Stimulated activated CD4-positive, alpha-beta T cell treated with anti-CD3 and anti-CD28 coated beads, TNF-alpha, amount 100 ng/mL, for 4 hours (primary cell): ENCODE measurements at places on chromosomes 5 and 9.
A peak's percentile ranks its signal among the peaks of the same experiment; 100 is the strongest.

DNA sequence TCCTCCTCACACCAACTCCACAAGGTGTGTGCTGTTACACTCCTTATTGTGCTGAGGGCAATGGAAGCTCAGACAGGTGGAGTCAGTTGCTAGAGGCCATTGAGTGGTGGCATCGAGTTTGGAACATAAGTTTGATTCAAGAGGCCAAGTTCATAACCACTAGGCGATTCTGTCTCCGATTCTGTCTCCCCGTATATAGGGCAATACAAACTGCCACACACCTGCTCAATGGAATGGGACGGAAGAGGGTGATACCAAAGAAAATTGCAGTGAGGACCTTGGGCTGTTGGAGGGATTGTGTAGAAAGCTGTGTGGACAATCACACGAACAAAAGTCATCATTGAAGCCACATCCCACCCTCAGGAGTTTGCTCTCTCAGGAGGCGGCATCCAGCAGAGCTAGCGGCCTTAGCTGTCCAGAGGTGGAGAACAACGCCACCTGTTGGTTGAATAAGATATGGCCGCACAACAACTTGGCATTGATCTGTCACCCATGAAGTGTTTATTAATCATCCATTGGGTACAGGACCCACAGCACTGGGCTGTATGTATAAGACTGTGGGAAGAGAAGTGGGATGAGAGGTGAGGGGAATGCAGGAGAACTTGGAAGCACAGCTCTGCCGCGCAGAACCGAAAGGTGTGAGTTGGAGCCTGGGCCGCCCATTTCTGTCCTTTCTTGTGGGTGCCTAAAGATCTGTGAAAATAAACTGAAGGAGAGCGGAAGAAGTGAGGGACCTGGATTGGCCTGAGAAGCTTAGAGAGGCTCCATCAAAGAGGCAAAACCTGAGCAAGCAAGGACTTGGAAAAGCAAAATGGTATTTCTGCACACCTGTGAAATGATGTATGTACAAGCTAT lies 16.1 kb upstream of the NEUROG1 start:
- peak; percentile 8 for DNase-seq

DNA sequence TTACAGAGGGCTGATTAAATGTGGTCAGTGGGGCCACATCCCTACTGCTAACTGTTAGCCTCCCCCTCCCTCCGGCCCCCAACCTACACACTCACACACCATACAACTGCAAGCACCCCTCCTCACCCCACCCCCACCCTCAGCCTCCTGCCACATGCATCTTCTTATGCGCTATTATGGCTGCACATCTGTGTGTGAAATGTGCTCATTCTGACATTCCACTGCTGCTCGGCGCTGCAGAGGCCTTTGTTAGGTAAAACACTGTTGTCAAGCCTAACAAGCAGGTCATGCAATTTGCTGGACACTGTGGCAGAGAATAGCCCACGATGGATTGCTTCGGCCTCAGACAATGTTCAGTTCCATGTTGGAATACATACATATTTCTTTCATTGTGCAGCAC lies 173.6 kb downstream of the NR2F1-AS1 start:
- DNase-seq: no peak

DNA sequence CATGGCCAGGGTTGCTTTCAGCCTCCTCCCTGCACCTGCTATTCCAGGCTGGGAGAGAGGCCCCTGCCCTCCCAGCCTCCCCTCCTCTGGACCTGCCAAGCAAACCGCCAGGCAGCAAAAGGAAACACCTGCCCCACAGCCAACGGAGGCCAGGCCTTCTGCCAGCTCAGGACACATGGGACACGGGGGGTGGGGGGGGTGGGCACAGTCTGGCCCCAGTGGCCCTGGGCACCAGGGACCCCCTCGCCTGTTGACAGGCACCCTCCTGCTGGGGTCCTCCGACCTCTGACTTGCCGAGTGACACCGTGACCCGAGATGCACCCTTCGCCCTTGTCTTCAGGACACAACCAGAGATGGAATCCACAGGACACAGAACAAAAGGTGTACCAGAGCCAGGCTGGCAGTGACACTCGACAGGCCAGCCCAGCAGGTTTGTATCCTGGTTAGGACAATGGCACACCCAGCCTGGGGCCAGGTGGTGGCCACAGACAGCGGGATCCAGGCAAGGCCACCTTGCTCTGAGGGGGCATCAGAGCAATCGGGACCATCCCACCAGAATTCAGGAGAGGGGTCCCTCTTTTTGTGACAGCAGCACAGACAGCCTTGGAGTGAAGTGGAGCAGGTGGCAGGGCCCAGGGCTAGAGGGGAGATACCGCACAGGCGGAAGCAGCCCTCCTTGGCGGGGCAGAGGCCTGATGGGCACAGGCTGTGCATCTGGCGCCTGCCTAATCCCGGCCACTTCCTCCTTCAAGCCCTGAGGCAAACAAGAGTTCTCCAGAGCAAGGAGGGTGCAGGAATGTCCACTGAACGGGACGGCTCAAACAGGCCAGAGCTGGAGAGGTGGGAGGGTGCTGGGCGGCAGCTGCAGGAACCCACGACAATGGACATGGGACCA lies 1.3 kb upstream of the TMEM210 start:
- no peak for DNase-seq

GRCh38 chr9:27054841-27055240 lies 49.4 kb upstream of the LRRC19 start:
- no peak for DNase-seq

DNA sequence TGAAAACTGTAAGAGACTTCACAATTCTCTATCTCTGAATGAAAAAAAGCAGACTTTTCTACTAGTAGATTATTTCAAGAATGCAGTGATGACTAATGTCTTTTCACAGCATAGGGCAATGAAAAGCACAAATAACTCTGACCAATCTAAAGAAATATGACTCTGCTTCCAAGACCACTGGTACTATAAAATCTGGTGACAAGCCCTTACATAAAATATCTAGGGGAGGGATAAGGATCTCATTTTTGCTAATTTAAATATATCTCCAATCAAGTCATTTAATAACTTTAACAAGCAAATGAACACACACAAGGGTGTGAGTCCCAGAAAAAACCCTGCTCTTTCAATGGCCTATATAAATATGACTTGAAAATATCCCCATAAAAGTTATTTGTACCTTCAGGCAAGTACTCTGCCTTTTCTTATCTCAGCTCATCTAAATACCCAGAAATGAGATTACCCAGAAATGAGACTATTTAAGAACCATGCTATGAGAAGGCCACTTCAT lies 105.2 kb downstream of the GNAQ start:
- no peak for DNase-seq

GRCh38 chr5:73437777-73438644 lies 10.6 kb downstream of the FOXD1 start:
- no peak for DNase-seq

GRCh38 chr9:92715488-92716231 lies 45.7 kb upstream of the IPPK start:
- DNase-seq: no peak

DNA sequence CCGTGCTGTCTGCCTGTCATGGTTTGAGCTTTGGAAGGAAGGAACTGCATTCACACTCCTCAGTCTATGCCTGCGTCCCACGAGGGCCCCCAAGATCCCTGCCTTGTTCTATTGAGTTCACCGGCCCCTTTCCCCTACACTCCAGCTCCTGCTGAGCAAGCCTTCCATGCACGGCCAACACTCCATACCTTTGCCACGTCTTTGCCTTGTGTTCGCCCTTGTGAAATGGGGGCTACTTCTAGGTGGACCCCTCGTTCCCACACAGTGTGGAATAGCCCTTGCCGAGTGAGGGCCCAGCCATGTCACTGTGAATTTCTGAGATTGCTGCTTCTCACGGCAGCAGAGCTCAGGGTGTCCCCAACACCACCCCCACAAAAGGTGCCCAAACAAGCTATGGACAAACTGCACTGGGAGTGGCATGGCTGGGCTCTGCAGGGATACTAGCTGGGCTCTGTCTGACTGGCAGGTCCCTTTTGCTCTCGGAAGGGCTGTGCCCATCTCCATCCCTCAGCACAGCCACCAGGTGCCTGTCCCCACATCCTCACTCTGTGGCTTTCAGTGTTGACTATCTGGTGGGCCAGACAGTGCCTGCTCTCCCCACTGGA lies 67.9 kb upstream of the ADAMTS2 start:
- DNase-seq: no peak

GRCh38 chr9:131693651-131694597 lies 46.0 kb downstream of the RAPGEF1 start:
- no peak for DNase-seq

DNA sequence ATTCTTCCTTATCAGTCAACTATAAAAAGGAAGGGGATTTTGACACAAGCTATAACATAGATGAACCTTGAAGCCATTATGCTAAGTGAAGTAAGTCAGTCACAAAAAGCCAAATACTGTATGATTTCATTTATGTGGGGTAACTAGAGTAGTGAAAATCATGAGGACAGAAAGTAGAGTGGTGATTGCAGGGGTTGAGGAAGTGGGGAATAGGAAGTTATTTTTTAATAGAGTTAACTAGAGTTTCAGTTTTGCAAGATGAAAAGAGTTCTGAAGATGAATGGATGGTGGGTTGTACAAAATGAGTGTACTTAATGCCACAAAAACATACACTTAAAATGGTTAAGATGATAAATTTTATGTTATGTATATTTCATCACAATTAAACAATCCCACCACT lies 65.4 kb upstream of the FAM174A start:
- DNase-seq: no peak

DNA sequence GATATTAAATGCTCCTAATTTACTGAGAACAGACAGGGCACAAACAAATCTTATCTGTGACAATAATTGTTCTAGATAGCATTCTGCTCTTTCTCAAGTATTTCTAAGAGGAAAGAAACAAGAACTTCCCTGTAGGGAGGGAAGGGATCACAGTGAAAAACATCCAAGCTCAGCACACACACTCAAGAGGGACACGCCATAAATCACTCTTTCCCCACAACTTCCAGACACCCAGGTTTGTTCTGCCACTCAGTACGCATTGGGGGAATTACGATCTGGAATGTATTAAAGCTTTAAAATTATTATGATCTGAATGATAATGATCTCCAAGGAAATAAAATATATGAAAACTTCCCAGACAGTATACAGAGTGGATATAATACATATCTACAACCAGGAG lies 221.4 kb downstream of the GNA14 start:
- no peak for DNase-seq
